ENCODE measurements at places on chromosomes 2 and 18.

- no peak for DNase-seq
These were observed 329.9 kb downstream of the DYSF start for GRCh38 chr2:71783215-71783614.

- DNase-seq, result no peak
These were observed 166.2 kb upstream of the MEIS1 start for GRCh38 chr2:66268756-66269155.

DNA sequence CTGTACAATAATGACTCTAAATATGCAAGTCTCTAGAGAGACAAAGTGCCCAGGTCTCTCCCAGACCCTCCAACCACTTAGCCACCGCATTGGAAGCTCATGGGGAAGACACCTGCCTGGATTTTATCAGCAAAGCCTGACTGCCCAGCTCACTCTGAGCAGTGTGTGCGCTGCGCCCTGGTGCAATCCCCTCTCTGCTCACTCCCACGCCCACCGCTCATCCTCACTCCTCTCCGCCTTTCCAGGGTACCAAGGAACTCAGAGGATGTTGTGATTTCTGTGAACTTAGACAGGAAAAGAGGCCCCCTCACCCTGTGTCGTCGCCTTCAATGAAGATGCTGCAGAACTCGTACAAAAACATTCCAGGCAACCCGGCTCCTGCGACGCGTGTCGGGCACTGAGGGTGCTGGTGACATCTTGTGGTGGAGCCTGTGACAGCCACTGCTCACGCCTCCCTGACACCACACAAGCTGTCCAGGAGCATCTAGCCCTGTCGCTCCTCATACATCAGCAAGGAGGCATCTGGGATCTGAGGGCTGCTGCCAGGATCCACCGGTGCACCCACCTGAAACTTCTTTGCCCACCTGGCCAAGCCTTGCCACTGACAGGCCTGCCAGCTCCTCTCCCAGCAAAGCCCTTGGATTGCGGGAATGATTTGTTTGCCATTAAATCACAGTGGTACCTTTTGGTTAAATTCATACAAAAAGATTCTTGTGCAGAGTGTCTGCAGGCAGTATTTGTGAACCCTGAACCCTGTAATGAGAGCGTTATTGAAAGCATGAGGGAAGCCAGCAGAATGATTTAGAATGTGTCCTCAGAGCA, 220.4 kb downstream of the ZNF516 start:
- no peak for DNase-seq

- no peak for DNase-seq
These were observed 185.3 kb downstream of the PRKCE start for GRCh38 chr2:45836740-45837139.

- no peak for DNase-seq
These were observed 11.1 kb downstream of the MATN3 start for GRCh38 chr2:20001361-20001863.

DNA sequence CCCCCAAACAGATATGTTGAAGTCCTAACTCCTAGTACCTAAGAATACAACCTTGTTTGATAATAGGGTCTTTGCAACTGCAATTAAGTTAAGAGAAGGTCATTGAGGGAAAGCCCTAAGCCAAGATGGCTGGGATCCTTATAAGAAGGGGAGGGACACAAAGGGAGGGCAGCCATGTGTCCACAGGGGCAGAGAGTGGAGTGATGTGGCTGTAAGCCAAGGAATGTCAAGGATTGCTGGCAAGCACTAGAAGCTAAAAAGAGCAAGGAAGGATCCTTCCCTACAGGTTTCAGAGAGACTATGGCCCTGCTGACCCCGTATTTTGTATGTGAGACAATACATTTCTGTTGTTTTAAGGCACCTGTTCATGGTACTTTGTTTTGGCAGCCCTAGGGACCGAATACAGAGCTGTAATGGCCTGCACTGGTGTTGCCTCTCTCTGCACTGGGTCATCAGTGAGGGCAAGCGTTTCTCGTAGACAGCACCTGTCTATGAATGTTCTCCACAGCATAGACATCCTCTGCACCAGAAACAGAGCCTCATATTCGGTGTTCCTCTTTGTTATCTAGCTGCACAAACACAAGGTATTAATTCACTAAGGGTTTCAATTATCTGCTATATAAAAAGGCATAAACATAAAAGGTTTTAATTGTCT, 75.4 kb upstream of the AQP4 start:
- no peak for DNase-seq

DNA sequence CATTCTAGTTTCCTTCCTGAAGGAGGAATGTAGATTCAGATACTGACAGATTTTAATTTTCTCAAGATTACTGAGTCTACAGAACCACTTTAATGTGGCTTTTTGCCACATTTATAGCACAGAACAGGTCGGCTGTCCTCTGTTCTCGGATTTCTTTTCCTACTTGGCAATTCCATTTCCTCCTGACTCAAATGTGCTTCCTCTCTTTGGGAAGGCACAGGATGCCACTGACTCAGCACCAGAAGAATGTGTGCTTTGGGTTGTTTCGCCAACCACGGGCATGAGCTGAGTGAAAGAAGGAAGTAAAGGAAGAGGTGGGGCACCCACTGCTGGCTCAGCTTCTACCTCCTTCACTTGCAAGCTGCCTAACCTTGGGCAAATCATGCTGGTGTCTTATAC, 970.6 kb upstream of the ACVR2A start:
- no peak for DNase-seq

DNA sequence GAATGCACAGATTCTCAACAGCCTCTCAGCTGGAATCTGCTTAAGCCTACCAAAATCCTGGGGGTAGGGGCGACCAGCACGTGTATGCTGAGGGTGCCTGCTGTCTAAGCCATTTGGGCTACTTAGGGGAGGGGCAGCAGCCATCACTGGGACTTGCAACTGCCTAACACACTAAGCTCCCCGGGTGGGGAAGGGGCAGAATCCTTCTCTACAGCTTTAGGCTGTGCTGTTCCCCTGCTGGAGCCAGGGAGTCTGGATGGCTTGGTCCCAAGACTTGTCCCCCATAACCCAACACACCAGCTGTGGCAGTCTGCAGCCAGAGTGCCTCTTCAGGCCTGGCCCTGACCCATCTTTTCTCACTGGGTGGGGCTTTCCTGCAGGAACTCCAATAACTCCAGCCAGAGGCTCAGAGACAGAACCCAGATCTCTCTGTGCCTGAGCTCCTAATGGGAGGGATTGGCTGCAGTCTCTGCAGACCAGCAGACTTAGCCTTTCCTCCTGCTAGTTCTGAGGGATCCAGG, 305.4 kb upstream of the RND3 start:
- no peak for DNase-seq

DNA sequence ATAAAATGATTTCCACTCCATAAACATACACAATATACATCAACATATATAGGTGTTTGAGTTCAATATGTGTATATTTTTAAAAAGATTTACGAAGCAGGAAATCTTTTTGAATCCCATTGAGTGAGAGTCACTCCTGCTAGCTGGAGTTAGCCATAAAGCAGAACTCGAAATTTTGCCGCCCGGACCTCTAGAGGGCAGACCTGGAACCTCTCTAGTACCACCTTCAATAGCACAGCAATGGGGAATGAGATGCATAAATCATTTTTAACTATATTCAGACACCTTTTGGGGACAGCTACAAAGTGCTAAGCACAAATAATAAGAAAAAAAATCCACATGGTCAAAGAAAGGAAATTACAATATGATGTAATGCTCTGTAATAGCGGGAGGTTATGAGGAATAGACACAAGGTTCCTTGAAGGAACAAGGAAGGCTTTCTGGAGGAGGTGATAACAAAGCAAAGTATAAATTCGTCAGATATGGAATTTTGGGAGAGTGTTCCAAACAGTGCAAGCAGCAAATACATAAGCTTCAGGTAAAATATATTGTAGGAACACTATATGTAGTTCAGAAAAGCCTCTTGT, 533.4 kb downstream of the ERBB4 start:
- DNase-seq, result no peak

DNA sequence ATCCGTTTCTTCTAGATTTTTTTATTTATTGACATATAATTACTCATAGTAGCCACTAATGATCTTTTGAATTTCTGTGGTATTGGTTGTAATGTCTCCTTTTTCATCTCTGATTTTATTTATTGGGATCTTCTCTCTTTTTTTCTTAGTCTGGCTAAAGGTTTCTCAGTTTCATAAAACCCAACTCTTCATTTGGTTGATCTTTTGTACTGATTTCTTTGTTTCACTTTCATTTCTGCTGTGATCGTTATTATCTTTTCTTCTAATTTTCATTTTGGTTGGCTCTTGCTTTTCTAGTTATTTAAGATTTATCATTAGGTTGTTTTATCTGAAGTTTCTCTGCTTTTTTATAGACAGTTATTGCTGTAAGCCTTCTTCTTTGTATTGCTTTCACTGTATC, 463.6 kb upstream of the CRIM1 start:
- DNase-seq, result no peak

DNA sequence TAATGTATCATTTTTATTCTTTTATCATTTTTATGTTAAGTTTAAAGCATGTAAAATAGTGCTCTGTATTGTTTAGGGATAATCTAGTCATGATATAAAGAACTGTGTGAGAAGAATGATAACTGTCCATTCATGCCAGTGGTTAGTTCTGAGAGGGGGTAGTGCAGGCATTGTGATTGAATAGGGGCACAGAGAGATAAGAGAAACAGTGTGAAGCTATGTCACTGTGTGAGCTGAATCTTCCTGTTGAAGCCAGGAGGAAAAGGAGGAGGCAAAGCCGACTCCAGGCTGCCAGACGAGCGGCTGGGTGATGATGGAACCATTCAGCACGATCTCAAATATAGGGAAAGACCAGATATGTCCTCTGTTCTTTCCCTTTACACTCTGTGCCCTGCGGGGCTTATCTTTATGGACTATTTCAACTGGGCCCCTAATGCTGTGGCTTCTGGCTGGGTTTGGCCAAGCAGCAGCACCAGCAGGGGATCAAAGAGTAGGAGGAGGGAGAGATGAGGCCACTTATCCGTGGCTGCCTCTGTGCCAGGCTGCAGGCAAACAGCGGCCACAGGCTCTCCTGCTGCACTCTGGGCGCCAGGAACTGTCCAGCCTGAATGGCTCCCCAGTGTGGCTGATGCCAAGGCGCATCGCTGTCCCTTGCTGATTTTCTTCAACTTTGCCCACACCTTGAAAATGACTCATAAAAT, 128.0 kb downstream of the SPP2 start:
- no peak for DNase-seq

Measured in SIG-M5 (cell line).